CD4-positive, alpha-beta T cell treated with Interleukin-2 at 100 ng/mL for 4 hours (primary cell): ENCODE measurements at places on chromosomes 11 and 22.

DNA sequence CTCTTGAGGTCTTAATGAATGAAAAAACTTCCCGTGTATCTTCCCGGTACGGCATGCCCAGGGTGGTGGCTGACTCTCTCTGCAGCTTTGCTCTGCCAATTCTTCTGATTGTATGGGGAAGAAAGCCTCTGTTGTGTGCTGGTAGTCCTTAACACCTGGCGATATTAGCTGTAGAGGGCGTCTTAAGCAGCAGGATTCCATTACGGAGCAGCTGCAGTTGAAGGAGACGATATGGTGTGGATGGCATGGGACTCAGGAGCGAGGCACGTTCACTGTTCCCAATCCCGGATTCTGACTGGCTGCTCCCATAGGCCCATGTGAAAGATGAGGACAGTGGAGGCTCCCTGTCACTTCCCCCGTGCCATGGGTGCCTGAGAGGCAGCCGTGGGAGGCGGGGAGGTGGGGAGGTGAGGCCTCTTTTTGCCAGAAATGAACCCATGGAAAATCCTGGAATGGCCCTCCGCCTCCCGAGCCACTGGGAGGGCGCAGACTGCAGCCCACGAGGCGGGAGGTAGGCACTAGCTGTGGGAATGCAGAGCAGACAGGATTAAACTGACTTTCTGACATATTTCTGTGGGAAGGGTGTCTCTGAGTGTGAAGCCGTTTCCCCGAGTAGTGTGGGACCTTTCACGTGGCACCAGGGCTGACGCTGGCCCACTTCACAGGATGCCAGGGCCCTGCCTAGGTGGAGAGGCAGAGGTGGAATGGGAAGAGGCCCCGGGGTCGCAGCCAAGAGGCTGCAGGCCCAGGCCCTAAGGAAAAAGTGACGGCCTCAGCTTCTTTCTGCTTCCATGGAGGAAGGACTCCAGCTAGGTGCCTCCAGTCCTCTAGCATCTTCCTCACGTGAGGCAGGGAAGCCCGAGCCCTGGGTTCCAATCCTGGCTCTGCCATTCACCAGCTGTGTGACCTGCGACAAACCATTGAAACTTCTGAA lies 121.4 kb upstream of the CD82 start:
- DNase-seq, result no peak

DNA sequence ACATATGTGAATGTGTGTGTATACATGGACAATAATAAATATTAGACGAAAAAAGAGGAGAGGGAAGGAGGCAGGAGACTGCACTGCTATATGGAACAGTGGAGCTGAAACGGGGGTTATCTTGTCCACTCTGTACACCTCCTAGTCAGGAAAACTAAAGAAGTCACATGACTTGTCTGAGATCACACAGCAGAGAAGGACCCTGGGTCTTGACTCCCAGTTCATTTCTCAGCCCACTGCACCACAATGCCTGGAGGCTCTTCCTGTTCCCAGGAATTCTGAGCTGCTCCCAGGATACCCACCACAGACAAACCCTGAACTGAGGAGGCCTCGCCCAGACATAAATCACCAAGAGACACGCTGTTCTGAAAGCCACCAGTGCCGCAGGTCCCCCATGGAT lies 349.6 kb downstream of the CTTN start:
- DNase-seq, result no peak

DNA sequence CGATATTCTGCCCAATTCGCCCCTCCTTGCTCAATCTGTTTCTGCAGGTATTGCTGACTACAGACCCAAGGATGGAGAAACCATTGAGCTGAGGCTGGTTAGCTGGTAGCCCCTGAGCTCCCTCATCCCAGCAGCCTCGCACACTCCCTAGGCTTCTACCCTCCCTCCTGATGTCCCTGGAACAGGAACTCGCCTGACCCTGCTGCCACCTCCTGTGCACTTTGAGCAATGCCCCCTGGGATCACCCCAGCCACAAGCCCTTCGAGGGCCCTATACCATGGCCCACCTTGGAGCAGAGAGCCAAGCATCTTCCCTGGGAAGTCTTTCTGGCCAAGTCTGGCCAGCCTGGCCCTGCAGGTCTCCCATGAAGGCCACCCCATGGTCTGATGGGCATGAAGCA lies 9.2 kb upstream of the SLC35E4 start:
- DNase-seq, result no peak

DNA sequence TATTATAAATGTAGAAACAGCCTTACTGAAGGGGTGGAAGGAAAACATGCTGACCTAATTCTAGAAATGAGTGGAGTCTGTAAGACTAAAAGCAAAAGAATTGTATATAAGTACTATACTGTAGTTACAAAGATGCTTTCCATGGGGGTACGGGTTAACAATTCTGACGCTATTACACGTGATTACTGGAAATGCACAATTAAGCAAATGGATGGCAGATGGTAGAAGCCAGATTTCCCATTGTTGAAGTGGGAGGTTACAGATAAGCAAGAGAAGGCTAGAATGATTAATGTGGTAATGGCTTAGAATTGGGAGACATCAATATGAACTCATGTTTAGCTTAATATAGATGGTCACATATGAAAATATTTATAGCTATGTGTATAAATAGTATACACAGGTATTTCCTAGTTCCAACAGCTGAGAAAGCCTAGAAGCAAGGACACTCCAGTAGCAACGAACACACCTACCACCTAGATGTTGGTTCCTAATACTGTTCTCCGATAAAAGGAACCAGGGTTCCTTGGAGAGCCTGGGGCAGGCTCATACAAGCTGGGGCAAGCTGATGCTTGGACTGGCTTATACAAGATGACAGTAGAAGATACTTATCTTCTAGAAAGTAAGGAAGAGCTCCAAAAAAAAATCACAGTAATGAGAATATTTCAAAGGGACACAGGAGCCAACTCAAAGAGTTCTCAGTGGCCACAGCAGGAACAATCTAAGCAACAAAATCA lies 13.5 kb downstream of the SMC1B start:
- DNase-seq, result no peak

DNA sequence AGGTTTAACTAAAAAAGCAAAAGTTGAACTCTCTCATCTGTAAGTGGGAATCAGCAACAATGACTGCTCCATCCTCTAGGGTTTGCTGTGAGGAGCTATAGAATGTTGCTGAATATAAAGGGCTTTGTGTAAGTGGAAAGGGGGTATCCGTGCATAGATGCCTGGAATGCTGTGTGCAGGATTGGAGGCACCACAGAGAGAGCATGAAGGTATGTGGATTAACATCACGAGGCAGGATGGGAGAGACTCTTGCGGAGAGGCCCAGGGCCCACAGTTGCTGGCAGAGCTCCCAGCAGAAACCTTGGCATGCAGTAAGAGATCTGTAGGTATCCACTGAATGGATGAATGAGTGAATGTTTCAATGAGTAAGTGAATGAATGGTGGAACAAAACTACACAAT lies 298.7 kb upstream of the DDI1 start:
- DNase-seq, result no peak

GRCh38 chr22:43566021-43566420 lies 154.2 kb downstream of the MPPED1 start:
- no peak for DNase-seq

DNA sequence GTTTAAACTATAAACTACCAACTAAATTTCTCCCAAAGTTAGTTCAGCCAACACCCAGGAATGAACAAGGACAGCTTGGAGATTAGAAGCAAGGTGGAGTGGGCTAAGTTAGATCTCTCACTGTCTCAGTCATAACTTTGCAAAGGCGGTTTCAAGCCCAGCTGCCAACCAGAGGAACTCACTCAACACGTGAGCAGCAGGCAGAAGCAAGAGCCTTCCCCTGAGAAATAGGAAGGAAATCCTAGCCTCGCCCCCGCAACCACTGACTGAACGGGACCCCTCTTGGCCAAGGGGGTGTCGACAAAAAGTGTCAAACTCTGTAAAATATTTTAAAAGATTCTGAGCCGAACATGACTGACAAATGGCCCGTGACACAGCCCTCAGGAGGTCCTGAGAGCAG lies 4.4 kb upstream of the KRTAP5-9 start:
- DNase-seq, result no peak

DNA sequence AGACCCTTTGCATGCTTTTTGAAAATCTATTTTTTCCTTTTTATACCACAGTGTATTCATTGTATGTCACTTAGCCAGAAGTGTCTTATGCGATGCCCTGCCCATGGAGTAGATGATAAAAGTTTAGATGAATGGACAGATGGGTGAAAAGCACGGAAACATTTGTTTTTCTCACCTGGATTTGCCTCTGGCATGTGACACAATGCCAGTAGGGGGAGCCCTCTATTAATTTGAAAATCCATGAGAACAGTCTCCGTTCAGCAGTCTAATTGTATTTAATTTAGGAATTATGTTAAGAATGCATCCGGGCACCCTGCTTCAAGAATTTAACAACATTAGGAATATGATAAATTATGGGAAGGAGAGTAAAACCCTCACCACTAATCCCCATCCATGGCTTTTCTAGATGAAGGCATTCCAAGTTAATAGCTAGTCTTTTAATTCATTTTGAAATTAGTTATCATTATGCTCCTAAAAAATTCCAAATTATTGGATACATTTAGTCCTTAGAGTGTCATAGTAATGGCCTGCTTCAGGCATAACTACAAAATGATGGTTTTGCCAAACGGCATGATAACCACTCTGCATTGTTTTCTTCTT lies 55.3 kb upstream of the ALKBH3 start:
- peak; percentile 33 for DNase-seq

DNA sequence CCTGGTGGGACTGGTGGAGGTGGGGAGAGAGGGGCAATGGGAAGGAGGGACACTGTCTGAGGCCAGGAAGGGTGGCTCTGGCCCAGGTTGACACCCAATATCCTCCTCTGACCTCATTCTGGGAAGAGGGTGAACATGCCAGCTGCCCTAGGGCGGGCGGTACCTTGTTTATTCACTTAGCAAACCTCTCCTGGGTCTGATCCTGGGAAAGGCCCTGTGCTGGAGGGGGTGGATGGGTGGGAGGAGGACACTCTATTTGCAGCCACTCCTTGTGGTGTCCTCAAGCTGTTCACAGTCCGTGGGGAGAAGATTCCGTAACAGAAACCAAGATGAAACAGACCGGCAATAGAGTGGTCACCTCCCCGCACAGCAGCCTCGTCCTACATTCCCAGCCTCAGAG lies 49.7 kb upstream of the EIF3D start:
- no peak for DNase-seq

DNA sequence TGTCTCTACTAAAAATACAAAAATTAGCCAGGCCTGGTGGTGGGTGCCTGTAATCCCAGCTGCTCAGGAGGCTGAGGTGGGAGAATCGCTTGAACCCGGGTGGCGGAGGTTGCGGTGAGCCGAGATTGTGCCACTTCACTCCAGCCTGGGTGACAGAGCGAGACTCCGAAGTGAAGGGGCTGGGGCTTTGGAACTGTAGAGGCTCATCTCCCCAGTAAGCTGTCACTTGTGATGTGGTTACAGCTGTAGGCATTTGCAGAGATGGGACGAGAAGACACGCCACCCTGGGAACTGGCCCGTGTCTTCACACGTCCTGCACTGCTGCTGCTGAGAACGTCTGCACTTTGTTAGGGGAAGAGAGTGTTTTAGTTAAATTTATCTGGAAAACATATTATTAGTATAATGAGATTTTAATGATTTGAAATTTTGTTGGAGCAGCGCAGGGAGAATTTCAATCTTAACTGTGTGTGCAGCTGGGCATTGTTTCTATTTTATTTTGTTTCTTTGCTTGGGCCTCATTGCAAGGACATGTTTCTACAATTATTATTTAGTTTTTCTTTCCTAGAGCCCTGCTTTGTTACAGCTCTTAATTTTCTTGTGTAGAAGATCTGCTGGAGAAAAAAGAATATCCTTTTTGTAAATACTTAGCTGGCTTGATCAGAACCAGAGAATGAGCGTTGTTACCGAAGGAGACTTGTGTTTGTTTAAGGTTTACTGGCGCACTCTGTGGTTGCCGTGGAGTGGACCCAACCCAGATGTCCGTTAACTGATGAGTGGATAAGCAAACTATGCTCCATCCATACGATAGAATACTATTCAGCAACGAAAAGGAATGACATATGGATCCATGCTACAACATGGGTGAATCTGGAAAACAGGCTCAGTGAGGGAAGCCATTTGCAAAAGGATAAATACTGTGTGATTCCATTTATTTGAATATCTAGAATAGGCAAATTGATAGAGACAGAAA lies 18.4 kb downstream of the PARVB start:
- no peak for DNase-seq

- DNase-seq, result no peak
Observed at GRCh38 chr11:69485337-69486041, 4.0 kb downstream of the LINC01488 start.

DNA sequence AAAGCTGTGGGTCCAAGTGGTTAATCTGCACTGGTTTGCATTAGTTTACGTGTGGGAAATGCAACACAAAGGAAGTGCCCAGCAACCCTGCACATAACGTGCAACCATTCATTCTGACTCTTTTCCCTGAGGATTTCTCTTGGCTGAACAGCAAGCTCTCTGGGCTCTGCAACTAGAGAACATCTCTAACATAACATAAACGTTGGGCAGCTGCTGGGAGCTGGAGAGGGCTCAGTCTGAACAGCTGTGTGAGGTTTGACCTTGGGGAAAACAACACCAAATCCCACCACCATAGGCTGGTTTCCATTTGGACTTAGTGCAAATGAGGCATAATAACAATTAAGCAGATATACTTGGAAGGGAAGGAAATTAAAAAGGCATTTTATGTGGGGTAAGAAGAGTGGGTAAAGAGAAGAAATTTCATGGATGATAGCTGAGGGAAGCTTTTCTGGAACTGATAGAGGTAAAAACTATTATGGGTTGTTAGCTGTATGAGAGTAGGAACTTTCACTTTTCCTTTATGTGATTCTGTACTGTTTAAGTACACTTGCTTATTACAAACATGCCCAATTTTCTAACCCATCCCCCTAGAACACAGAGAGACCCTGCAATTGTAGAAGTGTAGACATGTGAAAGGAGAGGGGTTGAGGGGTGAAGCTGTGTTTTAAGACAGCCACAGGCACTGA lies 76.2 kb downstream of the SNX19 start:
- no peak for DNase-seq

GRCh38 chr11:10303558-10304363 lies 1.1 kb upstream of the ADM start:
- no peak for DNase-seq

- DNase-seq, result no peak
Observed at GRCh38 chr11:10351765-10352641, 47.1 kb downstream of the ADM start.

- no peak for DNase-seq
Observed at GRCh38 chr11:33135216-33135615, 26.1 kb downstream of the CSTF3 start.

DNA sequence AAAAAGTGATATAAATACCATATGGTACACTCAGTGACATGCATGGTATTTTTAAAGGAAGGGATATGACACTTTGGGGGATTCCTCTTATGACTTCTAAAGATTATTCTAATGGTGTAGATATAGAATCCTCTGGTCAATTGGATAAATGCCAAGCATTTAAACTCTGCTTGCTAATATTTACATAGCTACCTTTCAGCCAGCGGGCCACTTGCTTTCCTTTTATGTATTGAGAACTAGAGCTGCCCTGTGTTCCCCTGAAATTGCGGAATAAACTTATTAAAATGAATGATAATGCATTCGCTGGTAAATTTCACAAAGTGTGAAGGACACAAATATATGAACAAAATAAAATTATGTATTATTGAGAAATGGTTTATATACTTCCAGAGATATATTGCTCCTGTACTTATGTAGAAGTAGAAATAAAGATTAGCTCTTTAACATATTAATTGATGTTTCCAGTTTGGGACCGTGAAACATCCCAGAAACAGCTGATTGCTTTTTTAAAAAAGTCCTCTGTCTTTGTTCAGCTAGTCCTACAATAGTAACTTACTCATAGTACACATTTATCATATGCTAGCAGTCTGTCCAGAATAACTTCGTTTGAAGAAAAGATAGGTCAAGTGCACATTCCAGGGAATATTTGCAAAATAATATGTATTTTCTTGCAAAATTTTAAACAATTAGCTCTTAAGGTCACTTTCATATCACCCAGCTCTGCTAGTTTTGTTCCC lies 40.1 kb upstream of the CARD18 start:
- no peak for DNase-seq
